ENCODE measurements at places on chromosomes 11 and 22.

- DNase-seq, result no peak
Measured at GRCh38 chr11:65743681-65744025, 23.1 kb upstream of the RNASEH2C start.

DNA sequence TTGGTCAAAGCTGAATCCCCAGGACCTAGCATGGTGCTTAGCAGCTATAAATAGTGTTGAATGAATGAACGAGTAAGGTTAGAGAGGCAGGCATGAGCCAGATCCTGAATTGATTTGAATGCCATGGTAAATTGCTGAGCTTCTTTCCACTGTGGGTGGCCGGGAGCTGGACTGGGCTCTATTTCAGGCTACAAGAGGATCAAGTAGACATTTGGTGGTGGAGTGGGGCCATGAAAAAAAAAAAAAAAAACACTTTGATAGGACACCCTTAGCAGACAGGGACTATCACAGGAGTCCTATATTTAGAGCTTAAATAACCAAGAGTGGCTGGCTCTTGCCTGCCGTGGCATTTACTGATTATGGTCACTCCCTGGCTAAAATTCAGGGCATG is 77.6 kb downstream of the MIAT start:
- no peak for DNase-seq

DNA sequence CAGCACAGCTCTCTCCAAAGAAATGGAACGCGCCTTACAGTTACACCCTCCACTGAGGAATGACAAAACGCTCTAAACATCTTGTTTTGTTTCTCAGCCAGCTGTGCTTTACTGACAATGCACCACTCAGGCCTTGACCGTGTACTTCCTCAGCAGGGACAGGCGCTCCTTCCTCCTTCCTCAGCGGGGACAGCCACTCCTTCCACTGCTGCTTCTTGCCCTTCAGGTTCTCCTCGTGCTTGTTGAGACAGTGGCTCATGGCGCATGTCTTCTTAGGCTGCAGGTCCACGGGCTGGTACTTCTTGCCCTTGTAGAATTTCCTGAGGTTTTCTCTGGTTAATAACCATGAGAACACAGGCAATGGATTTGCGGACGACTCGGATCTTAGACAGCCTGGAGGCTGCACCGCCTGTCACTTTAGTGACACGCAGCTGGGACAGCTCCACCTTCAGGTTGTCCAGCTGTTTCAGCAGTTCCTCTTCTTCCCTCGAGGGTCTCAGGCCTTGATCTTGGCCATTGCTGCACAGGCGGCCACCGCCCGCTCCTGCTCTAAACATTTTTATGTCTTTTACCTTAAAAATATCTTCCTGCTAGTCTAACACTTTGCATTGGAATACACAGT is 613.8 kb downstream of the BRD1 start:
- no peak for DNase-seq

- no peak for DNase-seq
Measured at GRCh38 chr11:134019500-134019899, 49.4 kb upstream of the JAM3 start.

GRCh38 chr11:33643167-33643824 is 57.3 kb downstream of the C11orf91 start:
- DNase-seq, result no peak

DNA sequence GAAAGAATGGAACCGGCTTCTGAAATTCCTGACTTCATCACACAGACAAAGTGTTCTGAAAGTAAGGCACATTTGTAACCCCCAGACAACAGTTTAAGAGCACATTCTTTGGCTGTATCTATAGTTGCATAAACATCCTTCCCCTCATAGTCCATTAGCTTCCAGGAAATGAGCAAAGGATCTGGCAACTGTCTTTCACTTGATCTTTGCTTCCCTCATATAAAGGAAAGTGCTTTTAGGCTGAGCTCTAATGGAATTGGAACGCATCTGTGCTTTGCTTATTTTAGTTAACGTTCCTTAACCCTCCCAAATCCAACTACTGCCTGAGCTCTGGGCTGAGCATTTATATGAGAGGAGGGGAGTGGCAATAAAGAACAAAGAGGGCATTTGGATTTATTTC is 76.9 kb upstream of the API5 start:
- no peak for DNase-seq

- DNase-seq, result no peak
Measured at GRCh38 chr11:77375107-77375506, 73.6 kb upstream of the GDPD4 start.

DNA sequence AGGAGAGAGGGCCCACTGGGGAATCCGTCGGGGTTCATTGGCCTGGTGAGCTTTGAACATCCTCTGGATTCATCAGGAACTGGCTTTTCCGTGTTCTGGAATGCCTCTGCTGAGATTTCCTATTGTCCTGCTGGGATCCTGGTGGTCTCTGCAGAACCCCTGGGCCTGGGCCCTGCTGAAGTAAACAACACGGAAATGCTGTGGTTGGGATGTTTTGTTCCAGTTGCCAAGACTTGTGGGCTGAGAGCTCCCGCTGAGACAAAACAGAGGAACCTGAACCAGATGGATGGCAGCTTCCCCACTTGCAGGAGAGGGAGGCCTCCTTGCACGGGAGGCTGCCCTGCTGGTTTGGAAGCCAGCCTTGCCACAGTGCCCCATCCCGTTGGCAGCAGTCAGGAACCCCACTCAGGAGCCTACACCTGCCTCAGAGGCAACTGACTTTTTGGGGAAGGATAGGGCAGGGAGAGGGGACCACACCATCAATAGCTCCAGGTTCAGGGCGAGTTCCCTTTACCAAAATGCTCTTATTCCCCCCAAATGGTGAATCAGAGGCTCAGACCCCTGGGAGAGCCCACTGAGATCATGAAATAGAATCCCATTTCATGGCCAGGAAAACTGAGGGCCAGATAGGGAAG is 60.7 kb downstream of the LRRC32 start:
- DNase-seq, result no peak

- DNase-seq, result no peak
Measured at GRCh38 chr11:16367252-16367651, 10.9 kb upstream of the SOX6 start.

DNA sequence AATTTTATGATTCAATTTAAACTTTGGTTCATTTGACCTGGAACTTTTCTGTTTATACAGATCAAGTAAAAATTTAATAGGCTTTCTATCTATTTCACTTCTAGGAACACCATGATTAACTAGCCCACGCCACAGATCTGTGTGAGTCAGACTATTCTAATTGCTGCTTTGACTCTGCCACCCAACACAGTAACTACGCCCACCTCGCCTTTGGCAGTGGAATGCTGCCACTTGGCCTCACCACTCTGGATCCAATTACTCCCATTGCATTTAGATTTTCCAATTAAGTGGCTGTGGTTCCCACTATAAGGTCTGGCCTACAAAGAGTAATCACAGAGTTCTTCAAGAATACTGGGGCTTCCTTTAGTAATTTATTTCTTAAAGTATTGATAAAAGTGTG is 46.6 kb upstream of the LIN7C start:
- DNase-seq, result peak; percentile 31

DNA sequence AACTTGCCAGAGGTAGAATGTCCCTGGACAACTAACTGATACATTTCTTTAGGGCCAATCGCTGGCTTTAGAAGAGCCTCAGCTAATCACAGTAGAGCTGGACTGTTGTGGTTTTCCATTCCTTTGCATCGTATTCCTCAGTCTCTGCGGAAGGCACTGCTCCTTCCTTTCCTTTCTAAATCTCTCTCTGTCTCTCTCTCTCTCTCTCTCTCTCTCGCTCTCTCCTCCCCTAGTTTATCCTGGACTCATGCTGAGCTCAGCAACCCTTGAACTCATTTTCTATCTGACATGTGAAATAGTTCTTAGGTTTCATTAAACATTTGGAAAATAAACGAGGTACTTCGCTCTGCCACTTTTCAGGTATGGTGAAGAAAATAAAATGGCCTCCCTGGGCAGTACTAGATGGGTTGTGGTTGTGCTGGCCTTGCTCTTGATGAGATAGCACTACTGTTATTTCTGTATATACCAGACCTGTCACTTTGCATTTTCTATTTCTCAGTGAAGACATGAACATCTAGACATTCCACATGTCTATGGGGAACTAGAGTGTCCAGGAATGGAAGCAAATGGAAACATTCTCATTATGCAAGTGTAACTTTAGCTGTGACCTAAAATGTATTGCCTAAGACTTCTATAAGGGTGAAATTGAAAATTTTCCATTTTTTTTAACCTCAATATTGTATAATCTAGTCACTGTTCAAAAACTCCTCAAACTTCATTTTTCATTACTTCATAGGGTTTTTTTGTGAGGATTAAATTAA is 12.0 kb upstream of the SESN3 start:
- no peak for DNase-seq

DNA sequence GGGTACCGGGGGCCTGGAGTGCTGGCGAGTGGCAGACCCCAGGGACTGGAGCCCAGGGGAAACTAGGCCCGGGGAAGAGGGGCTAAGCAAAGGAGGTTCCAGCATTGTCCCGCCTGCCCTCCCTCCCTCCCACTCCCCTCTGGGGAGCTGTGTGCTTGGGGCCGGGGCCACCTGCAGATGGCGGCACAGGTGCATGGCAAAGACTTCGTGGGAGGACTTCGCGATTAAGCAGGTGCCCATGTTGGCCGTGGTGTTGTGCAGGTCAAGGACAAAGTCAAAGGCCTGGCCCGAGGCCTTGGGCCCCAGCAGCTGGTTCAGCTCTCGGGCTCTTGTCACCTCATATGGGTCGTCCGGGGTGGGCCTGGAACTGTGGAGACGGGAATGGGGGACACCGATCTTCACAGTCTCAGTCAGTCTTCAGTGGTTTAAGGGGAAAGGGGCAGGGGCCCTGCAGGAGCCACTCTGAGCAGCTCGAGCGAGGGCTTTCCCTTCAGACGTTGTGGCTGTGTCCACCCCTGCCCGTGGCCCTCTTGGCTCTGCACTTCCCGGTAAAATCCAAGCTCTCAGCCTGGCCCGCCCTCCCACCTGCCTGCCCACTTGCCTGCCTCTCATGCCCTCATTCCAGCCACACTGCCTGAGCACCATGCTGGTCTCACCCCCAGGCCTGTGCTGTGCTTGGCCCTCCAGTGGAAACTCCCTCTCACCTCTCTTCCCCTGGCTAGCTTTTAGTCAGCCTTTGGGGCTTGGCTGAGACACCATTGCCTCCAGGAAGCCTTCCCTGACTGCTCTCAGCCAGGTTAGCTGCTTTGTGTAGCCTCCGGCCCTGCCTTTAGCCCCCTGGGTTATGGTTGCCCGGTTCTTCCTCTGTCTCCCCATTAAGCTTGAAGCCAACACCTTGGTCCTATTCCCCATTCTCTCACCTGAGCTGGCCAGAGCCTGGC is 4.7 kb downstream of the ACY3 start:
- DNase-seq, result no peak

DNA sequence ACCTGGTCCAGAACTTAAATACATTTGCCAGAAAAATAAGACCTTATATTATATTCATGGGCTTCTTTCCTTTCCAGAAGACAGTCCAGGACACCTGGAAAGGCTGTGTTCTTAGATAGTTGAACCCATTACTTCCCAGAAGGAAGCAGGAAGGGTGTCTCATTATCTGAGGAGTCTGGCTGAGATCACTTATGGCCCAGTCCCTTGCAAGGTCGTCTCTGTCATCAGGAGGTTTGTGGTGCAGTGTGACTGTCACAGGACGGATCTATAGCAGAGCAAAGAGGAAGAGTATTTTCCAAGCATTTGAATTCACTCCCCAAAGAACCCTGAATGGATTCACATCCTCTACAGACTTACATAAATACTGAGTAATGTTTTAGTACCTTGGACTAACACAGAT is 270.7 kb upstream of the MTNR1B start:
- no peak for DNase-seq

- no peak for DNase-seq
Measured at GRCh38 chr22:17990147-17990546, 34.2 kb downstream of the MICAL3 start.

- DNase-seq, result no peak
Measured at GRCh38 chr11:97143463-97143862, 753.6 kb downstream of the JRKL start.

- DNase-seq, result peak; percentile 60
Measured at GRCh38 chr11:72741429-72741833, 10.8 kb downstream of the ARAP1 start.

- no peak for DNase-seq
Measured at GRCh38 chr11:86068138-86068871, 579 bp downstream of the PICALM start.

GRCh38 chr11:69840371-69841169 is 21.4 kb upstream of the FGF3 start:
- no peak for DNase-seq

DNA sequence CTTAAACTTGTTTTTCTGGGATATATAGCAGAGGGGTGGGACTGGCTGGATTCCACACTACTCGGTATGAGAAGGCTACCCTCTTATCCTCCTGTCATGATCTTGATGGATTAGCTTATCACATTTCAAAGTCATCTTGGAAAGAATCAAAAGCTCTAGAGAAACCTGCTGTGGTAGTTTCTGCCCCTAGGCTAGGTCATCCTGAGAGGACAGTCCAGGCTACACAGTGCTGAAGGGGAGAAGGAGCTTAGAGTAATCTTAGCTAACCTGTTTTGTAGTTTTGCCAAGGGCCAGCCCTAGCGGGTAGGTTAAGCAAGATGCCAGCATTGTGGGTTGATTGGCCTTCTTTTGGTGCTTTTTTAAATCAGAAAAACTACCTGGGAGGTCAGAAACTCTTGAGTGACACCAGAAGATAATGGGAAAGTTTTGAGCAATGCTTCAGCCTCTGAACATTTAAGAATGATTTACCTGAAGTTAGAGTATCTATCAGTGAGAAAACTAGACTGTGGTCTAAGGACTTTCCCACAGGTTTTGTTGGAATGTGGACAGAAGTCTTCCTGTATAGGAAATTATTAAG is 21.3 kb downstream of the PIWIL4 start:
- DNase-seq, result no peak

- no peak for DNase-seq
Measured at GRCh38 chr11:26420331-26420730, 88.4 kb downstream of the ANO3 start.

- no peak for DNase-seq
Measured at GRCh38 chr22:50577987-50578775, at the start of gene CPT1B. Gene CPT1B, minus strand, starts transcription at chr22:50578427. Its CDS starts 512 bp downstream, at chr22:50577915.

- no peak for DNase-seq
Measured at GRCh38 chr11:44005956-44006355, 41.8 kb upstream of the ACCSL start.

DNA sequence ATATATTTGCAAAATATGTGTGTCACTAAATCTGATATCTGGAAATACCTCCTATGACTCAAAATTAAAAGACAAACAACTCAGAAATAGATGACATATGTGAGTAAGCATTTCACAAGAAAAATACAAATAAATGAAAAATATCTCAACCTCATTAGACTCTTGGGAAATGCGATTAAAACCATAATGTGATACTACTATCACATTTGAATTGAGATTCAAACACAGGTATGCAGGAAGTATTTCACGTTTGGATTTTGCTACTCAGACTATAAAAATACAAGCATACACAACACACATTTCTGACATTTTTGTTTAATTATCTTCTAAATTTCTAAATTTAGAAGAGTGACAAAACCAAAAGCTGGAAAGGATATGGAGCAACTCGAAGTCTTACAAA is 811.9 kb upstream of the LRRC4C start:
- DNase-seq, result no peak

DNA sequence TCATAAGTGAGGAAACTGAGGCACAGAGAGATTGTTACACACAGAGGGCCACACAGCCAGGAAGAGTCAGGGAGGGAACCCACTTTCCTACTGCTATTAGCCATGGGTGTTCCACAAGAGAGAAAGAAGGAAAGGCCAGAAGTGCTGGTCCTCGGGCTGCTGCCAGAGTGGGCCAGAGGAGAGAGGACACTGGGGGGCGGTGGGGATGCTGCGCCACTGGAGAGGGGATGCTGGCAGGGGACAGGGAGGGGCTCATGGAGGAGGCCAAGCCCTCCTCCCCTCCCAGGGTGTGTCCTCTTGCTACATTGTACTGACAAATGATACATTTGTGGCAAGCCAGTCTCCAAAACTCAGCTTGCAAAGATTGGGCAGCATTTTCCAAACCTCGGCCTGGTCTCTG is 9.9 kb downstream of the IL10RA start:
- no peak for DNase-seq
